Stimulated activated CD8-positive, alpha-beta memory T cell treated with anti-CD3 and anti-CD28 coated beads, Interleukin-4, amount 100 ng/mL, for 1 hour (primary cell): ENCODE measurements at places on chromosomes 2 and 18.

DNA sequence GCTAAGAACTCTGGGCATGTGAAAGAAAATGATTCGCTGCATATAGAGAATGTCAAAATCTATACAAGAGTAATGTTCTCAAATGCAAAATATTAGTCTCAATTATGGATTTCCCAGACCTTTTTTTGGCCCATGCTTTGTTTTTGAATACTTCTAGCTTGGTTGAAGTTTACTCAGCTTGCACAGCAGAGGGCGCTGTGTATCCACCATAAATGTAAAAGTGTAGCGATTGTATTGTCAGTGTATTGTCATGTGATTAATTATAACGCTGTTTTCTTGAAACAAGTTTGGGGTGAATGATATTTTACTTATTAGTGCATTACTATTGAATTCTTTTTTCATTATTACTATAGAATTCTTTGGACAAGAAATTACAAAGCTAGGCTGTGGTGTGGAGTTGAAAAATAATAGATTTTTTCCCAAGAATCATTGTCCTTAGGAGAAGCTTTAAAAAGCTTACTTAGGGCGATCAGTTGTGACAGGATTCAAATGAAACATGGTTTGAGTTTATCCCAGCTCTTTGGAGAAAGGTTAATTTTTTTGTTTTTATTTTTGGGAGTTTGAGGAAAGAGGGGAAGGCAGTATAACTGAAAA lies 98.3 kb downstream of the PIK3C3 start:
- peak; percentile 9 for DNase-seq

GRCh38 chr2:8595811-8596600 lies 85.8 kb upstream of the ID2 start:
- DNase-seq, result no peak

GRCh38 chr18:78893281-78894032 lies 86.2 kb upstream of the SALL3 start:
- no peak for DNase-seq

DNA sequence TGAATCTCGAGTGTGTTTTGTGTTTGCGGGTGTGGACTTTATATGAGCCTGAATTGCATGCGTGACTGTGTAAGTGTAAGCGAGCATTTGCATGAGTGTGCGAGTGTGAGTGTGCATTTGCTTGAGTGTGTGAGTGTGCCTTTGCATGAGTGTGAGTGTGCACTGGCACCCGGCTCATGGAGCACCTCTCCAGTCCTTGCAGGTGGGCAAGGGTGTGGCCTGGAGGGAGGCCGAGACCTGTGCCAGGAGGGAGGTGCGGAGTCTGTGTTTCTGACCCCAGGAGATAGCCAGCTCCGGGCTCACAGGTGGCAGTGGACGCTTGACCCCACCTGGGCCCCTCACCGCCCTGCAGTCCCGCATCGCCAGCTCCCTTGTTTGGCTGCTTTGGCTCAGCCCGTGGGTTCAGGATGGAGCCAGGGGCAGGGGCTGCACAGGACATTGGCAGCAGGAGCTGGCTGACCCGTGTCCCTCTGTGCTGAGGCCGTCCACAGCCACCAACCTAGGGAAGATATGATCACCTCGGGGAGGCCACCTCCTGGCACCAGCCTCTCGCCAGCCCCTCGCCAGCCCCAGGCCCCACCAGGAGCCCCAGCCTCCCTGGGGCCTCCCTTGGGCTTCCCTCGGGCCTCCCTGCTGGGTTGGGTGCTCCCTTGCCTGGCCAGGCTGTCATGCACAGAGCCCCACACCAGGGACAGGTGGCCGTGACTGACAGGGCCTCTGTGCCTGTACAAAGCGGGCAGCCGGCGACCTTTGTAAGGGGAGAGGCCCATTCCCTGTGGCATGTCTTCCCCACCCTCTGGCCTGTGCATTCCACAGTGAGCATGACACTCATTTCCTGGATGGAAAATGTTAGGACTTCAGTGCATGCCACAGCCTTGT lies 81.6 kb downstream of the PTGR3 start:
- no peak for DNase-seq

DNA sequence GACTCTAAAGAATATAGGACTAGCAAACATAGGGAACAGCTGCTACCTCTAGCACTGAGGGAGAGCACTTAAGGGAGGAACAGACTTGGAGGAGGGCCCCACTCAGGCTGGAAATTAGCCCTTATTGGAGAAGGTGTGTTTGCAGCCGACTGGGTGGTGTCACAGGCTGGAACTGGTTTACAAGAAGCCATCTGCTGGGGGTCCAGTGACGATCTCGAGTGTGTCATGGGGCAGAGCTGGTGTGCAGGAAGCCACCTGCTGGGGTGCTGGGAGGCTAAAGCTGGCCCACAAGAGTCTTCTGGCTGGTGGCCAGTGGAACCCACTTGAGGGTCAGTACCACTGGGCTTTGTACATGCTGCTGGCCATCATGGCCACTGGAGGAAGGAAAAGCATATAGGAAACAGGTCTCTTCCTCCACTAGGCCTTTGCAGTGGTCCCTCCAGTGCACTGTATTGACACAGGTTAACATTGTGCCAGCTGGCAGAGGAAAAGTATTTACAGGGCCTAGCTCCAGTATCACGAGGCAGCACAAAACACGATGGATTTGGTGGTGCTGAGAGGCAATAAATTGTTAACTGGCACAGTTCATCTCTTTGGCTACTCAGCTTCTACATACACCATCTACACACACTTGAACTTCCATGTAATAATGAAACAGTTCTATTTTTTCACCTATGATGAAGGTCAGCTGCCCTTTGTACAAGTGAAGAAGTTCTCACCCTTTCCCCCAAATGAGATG lies 43.6 kb downstream of the MAP3K20 start:
- DNase-seq, result no peak

DNA sequence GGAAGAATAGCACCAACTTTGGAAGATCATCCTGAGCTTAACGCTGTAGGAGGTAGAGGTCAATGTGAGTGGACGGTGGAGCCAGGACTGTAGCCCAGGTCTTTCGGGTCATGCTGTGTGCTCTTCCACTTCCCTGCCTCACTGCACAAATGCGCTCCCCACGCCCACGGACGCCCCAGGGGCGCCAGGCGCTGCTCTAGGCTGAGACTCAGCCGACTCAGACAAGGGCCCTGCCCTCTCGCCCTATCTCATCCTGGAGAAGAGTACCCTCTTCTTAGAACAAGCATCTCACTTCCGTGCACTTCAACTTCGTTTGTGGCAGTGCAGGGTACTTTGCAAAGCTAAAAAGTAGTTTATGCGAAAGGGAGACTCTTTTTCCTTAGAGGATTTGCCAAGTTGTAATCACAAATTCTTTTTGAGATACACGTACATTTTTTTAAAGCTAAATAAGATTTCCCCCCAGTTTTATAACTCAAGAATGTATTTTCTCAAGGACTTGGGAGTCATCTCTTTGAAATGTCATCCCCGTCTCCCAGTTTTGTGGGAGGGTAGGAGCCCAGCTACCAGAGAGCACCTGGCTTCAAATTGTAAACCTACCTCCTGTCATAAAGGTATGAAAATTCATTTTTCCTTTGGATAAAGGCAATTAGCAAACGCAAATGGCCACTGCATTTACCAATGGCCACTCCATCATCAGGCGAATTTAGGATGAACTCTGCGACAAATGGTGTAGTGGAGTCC lies 1.2 kb upstream of the PRELID3A start:
- DNase-seq, result no peak

GRCh38 chr2:12035029-12035720 lies 288.7 kb downstream of the LPIN1 start:
- DNase-seq, result no peak
